ENCODE measurements at places on chromosomes 5 and 9. TPM values are rescaled to one million over a fixed set of nuclear protein-coding genes. Genes with fewer than 3 reads are reported as not detected.

The ENTPD2 gene
- 2.8 TPM for polyA plus RNA-seq

- DNase-seq: no peak
Measured at GRCh38 chr5:126816649-126817048, 39.7 kb downstream of the LMNB1 start.

The IFNA21 gene
- polyA plus RNA-seq: not detected

The GALNT12 gene
- polyA plus RNA-seq: 12.6 TPM

All from urinary bladder (tissue), 4 donors.